ENCODE measurements at places on chromosomes 7 and 10. TPM values are rescaled to one million over a fixed set of nuclear protein-coding genes. Genes with fewer than 3 reads are reported as not detected.

- peak; percentile 82 for DNase-seq
Measured at GRCh38 chr10:89391907-89392756, at the start of gene IFIT1. Gene IFIT1 (plus strand): TSS chr10:89392623. CDS start chr10:89392713, 90 bp downstream.

- no peak for DNase-seq
Measured at GRCh38 chr10:27349987-27350386, 109.4 kb upstream of the ACBD5 start.

DNA sequence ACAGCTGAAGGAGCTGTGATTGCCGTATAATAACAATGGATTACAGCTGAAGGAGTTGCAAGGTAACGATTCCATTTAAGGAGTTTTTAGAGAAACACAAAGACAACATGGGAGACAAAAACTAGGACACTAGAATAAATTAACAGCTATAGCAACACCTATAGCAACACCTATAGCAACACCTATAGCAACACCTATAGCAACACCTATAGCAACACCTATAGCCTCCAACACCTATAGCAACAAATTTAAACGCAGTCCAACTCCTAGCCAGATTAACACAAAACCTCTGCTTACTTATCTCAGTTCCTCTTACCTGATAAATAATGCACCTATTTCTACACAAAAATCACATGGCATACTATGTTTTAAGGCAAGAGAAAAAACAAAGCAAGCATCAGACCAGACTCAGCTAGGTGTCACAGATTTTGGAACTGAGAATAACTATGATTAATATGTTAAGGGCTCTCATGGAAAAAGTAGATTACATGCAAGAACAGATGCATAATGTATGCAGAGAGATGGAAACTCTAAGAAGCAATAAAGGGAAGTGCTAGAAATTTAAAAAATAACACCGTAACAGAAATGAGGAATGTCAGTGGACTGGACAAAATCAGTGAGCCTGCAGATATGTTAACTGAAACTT lies 55.7 kb upstream of the SRPK2 start:
- no peak for DNase-seq

DNA sequence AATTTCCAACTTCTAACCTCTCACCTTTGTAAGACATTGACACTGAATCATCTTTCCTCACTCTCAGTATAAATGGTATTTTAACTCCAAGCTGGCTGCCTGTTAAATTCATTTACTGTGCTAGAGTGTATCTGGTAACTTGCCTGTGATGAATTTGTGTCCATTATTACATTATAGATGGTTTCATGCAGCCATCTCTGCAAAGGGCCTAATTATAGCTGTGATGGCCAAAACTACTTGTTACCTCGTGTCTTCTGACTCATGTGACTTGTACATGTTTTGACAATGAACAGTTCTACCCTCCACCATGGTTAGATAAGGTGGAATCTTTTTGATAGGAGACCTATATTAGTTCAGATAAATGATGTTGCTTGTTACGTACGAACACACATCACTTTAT lies 392.0 kb downstream of the PAXIP1 start:
- DNase-seq = no peak

DNA sequence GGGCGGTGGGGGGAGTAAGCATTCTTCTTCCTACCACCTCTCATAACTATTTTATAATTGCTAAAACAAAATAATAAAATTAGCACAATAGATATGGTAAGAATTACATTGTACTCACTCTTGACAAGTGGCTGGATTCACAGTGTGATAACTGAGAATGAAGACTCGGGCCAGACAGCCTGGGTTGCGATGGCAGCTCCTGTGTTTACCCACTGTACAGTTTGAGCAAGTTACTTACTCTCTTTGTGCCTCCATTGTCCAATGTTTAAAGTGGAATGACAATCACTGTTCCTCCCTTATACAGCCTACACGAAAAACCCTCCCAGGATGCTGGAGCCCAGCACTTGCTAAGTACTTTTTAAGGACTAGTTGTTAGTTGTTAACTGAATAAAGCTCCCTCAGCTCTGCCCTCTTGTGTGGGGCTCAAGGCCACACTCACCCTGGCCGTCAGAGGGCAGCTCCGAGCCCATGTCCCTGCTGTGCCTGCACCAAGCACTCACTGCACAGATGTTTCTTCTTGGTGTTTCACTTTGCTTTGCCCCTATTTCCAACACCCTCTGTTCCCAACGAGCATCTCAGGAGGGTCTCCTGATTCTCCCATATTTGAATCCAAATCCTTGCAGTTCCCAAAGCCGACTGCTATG lies 56.4 kb upstream of the NPS start:
- no peak for DNase-seq

DNA sequence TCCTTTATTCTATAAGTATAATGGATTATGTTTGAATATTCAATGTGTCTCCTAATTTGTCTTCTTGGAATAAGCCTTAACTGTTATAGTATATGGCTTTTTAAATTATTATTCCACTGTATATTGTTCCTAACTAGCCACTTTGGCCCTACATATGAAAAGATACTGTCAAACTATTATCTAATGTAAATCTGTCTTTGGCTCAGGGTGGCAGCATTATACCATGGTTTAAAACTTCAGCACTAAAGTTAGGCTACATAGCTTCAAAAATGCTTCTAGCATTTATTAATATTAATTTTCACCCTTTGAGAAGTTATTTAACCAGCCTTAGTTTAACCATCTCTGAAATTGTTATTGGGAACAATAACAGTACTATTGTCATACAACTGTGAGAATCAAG lies 543.1 kb upstream of the MBL2 start:
- no peak for DNase-seq

Gene ADAM22
- total RNA-seq = 6.9 TPM

Gene NUTM2A
- total RNA-seq = 1.1 TPM

Measured in A673 (cell line).